Fibroblast of villous mesenchyme (primary cell): ENCODE measurements at places on chromosomes 1 and 21. TPM values are rescaled to one million over a fixed set of nuclear protein-coding genes. Genes with fewer than 3 reads are reported as not detected.
A peak's percentile ranks its signal among the peaks of the same experiment; 100 is the strongest.

DNA sequence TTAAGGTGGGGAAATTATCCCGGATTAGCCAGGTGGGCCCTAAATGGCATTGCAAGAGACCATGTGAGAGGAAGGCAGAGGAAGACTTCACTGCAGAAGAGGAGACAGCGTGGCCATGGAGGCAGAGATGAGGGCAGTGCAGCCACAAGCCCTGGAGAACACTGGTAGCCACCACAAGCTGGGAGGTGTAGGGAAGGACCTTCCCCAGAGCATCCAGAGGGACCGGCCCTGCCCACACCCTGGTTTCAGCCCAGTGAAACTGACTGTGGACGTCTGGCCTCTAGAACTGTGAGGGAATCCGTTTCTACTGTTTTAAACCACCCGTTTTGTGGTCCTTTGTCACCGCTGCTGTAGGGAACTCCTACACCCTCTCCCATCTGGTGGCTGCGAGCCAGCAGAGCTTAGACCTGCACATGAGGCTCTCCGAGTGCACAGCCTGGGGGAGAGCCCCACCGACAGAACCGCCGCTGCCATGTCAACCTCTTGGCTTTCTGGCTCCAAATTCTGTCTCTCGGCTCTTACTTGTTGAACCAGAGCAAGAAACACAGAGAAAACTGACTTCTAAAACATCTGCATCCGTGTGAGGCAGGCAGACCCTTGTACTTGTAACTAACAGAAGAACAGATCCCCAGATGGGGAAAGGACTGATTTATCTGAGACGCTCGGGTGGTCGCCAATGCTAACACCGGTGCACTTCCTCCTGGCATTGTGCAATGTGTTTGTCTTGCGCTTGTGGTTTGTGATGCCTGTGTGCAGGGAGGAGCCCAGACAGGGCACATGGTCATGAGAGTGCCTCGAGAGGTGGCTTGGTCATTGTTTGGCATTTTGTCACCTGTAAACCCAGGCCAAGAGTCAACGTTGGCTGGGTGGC lies 90.8 kb upstream of the TMPRSS2 start:
- DNase-seq: no peak

- peak; percentile 94 for DNase-seq
These were observed 1.1 kb upstream of the PEAR1 start for GRCh38 chr1:156892190-156893047.

- DNase-seq: peak; percentile 88
These were observed 50.9 kb downstream of the EVA1C start for GRCh38 chr21:32463367-32463766.

DNA sequence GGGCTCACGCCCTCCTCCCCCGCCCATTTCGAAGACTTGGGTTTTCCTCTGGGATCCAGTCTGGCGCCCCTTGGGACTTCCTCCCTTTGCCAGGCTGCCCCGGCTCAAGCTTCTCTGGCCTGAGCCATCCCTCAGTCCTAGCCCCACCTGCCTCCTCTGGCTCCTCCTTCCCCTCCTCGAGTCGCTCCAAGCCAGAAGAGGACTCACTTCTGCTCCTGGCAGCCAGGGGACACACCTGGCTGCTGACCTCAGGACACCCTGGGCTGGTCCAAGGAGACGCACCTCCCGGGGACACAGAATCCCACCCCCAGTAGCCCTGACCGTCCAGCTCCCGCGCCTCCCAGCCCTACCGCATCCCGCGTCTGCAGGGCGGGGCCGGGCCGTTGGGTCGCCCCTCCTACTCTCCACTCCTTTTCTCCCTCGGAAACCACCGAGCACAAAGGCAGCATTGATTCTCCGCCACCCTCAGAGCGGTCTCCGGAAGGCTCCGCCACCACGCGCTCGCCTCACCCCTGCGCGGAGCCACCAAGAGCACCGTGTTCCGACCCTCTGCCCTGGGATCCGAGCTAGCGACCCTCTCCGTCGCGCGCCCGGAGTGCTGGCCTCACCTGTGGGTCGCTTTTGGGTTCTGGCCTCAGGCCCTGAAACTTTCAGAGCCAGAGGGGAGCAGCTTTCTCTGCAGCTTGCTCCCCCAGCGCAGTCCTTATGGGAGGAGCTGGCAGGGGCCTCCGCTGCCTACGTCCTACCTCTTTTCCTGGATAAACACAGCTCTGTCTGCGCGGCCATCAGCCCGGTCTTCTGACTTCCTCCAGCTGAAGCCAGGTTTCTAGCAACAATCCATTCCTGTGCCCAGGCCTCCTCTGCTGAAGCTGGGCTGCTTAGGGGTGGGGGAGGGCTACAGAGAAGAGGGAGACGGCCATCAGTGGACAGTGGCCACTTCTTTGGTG lies at the start of gene C2CD4D:
C2CD4D (minus strand) TSS at position 364 of the 947 bp plus-strand sequence. CDS start 831 bp downstream, outside the sequence.
- DNase-seq: no peak

DNA sequence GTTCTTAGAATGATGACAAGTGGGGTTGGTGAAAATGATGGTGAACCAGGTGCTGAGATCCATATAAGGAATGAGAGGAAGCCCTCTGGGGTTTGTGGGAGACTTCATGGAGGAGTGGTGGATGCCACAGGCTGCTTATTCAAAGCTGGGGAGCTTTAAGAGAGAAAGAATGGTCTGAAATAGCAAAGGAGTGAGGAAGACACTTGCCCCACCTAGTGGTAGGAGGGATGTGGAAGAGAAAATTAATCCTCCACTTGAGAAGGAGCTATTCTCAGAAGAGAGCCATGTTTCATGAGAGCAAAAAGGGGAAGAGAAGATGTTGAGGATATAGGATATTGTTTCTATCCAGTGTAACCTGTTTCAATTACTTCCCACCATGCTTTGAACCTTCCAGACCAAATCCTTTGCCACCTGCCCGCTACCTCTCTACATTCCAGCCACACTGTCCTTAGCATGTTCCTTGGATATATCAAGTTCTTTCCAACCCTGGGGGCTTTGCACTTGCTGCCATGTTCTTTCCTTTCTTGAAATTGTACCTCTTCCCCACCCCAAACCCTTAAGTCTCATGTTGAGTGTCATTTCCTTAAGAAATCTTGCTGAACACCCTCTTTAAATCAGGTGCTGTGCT lies 19.6 kb upstream of the ZNF648 start:
- DNase-seq: peak; percentile 38

Gene ST6GALNAC3
- total RNA-seq: 1.3 TPM in 2 replicates

GRCh38 chr1:41650028-41650880 lies 165.8 kb upstream of the EDN2 start:
- peak; percentile 61 for DNase-seq
